SJSA1 (cell line): ENCODE measurements at places on chromosomes 16 and 17. TPM values are rescaled to one million over a fixed set of nuclear protein-coding genes. Genes with fewer than 3 reads are reported as not detected.

GRCh38 chr17:82967268-82968032 is 112.0 kb upstream of the METRNL start:
- no peak overlapping the region for H3K27ac ChIP-seq
- peaks cover 4% of the 10 kb centered on the region for H3K4me1 ChIP-seq
- no peaks in the 10 kb centered on the region for H3K27me3 ChIP-seq
- DNase-seq = no peak
- H3K36me3 ChIP-seq = no peaks in the 10 kb centered on the region

DNA sequence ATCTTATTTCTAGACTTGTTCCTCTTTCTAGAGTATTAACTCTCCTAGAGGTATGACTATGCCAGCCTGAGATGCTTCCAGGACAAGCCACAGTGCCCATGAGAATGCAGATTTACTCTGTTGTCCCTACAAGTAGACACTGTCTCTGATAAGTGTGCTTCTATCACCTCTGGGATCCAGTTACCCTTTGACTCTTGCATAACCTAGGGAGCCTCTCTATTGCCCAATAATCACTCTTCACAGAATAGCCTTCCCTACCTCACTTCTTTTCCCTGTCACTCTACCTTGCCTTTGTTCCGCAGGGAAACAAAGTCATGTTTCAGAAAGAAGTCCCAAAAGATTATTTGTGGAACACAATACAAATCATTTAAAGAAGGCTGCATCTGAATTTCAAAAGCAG is 1.6 kb upstream of the KRT34 start:
- no peaks in the 10 kb centered on the region for H3K36me3 ChIP-seq
- no peak overlapping the region for H3K4me3 ChIP-seq
- no peak for DNase-seq
- H3K27me3 ChIP-seq = no peaks in the 10 kb centered on the region

DNA sequence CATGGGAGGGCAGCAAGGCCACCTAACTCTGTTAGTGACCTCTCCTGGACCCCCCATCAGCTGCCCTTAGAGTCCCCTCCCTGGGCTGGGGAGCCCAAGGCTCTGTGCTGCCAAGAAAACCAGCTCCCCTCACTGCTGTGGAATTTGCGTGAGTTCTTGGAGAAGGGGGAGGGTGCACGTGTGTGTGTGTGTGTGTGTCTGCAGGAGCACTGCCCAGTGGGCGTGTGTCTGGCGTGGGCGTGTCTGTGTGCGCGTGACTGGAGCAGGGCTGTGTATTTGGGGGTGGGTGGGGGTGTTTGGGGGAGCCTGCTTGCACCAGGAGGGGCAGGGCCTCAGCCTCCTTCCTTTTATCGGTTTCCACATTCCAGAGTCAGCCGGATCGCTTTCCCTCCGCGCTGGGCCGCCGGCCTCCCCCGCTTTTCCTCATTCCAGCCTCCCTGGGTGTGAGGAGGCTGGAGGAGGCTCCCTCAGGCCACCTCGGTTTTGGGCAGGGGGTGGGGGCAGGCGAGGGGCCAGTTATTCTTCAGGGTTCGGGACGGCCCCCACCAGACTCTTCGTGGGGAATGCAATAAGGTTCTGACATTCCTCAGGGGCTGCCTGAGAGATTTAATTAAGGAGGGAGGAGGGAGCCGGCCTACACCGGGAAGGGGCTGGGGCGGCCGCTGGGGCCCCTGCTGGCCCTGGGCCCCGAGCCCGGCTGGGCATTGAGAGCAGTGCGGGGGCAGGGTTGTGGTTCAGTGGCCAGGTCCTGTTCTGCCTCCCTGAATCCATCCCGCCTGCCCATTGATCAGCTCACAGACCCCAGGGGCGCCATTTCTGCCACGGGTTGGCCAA is 2.5 kb downstream of the VASN start:
- H3K4me1 ChIP-seq = peaks cover 90% of the 10 kb centered on the region
- peak; percentile 92 for DNase-seq
- no peaks in the 10 kb centered on the region for H3K27me3 ChIP-seq
- H3K36me3 ChIP-seq = peaks cover 41% of the 10 kb centered on the region
- peak overlapping the region; percentile 66 for H3K27ac ChIP-seq

DNA sequence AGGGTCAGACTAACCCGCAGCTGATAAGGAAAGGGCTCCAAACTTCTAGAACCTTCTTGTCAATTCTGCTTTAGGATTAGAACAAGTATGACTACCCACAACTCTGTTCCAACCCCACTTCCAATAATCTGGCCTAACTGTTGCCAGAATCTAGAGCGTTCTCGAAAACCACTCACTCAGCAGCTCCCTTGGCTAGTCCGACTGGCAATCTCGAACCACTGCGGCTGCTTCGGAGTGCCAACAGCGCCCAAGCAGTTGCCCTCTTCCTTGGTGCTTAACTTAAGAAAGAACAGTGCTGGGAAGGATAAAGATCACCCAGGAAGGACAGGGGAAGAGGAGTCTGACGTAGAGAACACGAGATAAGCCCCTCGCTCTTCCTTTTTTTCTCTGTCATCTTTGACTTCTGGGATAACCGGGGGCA is 818 bp downstream of the DNAJC7 start:
- peaks cover 20% of the 10 kb centered on the region for H3K36me3 ChIP-seq
- H3K27ac ChIP-seq = peak overlapping the region; percentile 88
- peak overlapping the region; percentile 77 for H3K4me3 ChIP-seq

GRCh38 chr17:35243561-35244340 is 879 bp downstream of the SLFN5 start:
- H3K27me3 ChIP-seq = no peaks in the 10 kb centered on the region
- peak; percentile 59 for DNase-seq
- H3K36me3 ChIP-seq = peaks cover 16% of the 10 kb centered on the region
- peak overlapping the region; percentile 59 for H3K4me3 ChIP-seq

DNA sequence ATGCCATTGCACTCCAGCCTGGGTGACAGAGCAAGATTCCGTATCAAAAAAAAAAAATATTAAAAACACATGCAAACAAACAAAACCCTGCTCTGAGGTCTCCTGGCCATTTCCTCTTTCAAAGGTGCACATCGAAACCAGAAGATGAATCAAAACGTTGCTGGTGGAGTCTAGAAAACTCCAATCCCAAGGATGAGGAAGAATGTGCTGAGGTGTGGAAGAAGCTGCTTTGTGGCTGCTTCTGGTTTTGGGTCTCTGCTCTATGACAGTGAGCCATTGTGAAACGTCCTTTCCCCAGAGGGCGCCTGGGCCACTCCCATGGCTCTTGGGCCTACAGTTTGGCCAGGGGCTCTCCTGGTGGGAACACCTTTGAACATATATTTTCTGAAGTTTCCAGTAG is 112.6 kb downstream of the IRF8 start:
- H3K27ac ChIP-seq = no peak overlapping the region
- H3K4me1 ChIP-seq = no peaks in the 10 kb centered on the region
- H3K27me3 ChIP-seq = peaks cover 4% of the 10 kb centered on the region; the same call in 1 of the 2 replicates
- no peaks in the 10 kb centered on the region for H3K36me3 ChIP-seq

GRCh38 chr16:88315543-88316105 is 67.1 kb upstream of the ZNF469 start:
- peak; percentile 93 for DNase-seq
- no peaks in the 10 kb centered on the region for H3K27me3 ChIP-seq
- peaks cover 24% of the 10 kb centered on the region for H3K4me1 ChIP-seq

GRCh38 chr16:1731603-1732002 is 25.6 kb downstream of the MAPK8IP3 start:
- H3K4me3 ChIP-seq = no peak overlapping the region
- DNase-seq = no peak
- H3K27me3 ChIP-seq = no peaks in the 10 kb centered on the region
- no peak overlapping the region for H3K27ac ChIP-seq
- H3K4me1 ChIP-seq = no peaks in the 10 kb centered on the region

- H3K36me3 ChIP-seq = peaks cover 22% of the 10 kb centered on the region
- DNase-seq = no peak
- no peaks in the 10 kb centered on the region for H3K27me3 ChIP-seq
- no peaks in the 10 kb centered on the region for H3K4me1 ChIP-seq
Observed at GRCh38 chr16:67457611-67458010, 23.3 kb downstream of the ATP6V0D1 start.

Gene CORO1A
- total RNA-seq = 4.3 and 4.5 TPM in 2 replicates

GRCh38 chr17:37368577-37368976 is 7.2 kb upstream of the C17orf78 start:
- H3K4me3 ChIP-seq = no peak overlapping the region
- DNase-seq = no peak
- H3K27ac ChIP-seq = no peak overlapping the region
- no peaks in the 10 kb centered on the region for H3K27me3 ChIP-seq
- H3K36me3 ChIP-seq = no peaks in the 10 kb centered on the region
- H3K4me1 ChIP-seq = no peaks in the 10 kb centered on the region

Gene TMIGD1
- not detected in 2 replicates for total RNA-seq

Gene MT1E
- 63.9 and 155 TPM in 2 replicates for total RNA-seq

Gene BPTF
- total RNA-seq = 27.3 and 40.9 TPM in 2 replicates

Gene CLEC18B
- total RNA-seq = not detected in 2 replicates

DNA sequence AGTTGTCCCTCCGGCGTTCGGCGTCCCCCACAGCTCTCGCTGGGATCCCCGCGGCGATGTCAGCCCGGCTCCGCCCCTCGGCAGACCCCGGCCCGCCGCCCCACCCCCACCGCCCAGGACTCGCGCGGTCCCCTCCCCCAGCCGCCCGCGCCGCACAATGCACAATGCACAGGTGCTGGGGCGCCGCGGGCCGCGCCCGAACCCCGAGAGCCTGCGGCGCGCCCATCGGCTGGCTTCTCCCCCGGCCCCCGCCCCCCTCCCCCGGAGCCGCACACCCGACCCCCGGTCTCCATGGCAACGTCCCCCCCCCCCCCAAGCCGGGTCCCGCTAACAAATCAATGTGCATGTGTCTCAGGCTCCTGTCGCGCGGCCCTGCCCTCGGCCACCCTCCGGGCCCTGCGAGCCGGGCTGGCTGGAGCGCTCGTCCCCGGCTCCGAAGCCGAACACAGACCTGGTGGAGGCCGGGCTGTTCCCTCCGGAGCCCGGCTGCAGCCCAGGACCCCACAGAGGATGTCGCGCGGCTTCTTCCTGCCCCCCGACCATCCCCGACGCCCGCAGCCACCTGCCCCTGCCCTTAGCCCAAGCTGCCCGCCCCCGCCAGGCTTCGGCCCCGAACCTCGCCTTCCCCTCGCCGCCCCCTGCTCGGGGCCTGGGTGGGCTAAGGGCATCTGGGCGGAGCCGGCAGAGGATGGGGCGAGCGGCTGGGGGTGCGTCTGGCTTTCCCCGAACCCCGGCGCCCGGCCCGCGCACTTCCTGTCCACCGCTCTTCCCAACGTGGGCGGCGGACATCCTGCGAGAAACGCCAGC is 818 bp upstream of the CBX8 start:
- H3K4me1 ChIP-seq = peaks cover 69% of the 10 kb centered on the region
- no peak for DNase-seq
- peaks cover 22% of the 10 kb centered on the region for H3K36me3 ChIP-seq

- no peak overlapping the region for H3K4me3 ChIP-seq
- H3K36me3 ChIP-seq = no peaks in the 10 kb centered on the region
- H3K4me1 ChIP-seq = peaks cover 24% of the 10 kb centered on the region
- H3K27me3 ChIP-seq = no peaks in the 10 kb centered on the region
- DNase-seq = no peak
- no peak overlapping the region for H3K27ac ChIP-seq
Observed at GRCh38 chr16:83554096-83554495, 253.7 kb upstream of the HSBP1 start.

GRCh38 chr16:64410306-64410705 is 711.6 kb downstream of the CDH11 start:
- H3K36me3 ChIP-seq = no peaks in the 10 kb centered on the region
- H3K27me3 ChIP-seq = no peaks in the 10 kb centered on the region; the same call in 1 of the 2 replicates
- H3K4me1 ChIP-seq = no peaks in the 10 kb centered on the region
- H3K27ac ChIP-seq = no peak overlapping the region
- no peak overlapping the region for H3K4me3 ChIP-seq

Gene ITGAX
- total RNA-seq = 0.09 TPM in 1 of 2 replicates, not detected in the other

- no peak overlapping the region for H3K27ac ChIP-seq
- H3K4me3 ChIP-seq = no peak overlapping the region
- no peaks in the 10 kb centered on the region for H3K36me3 ChIP-seq
- H3K27me3 ChIP-seq = no peaks in the 10 kb centered on the region
- no peak for DNase-seq
Observed at GRCh38 chr17:73118951-73119391, 26.5 kb upstream of the SLC39A11 start.

GRCh38 chr17:68391561-68392268 is 65.6 kb downstream of the WIPI1 start:
- H3K4me1 ChIP-seq = no peaks in the 10 kb centered on the region
- no peak overlapping the region for H3K4me3 ChIP-seq
- H3K36me3 ChIP-seq = no peaks in the 10 kb centered on the region
- H3K27ac ChIP-seq = no peak overlapping the region
- DNase-seq = peak; percentile 37

- peaks cover 49% of the 10 kb centered on the region for H3K4me1 ChIP-seq
- H3K36me3 ChIP-seq = peaks cover 6% of the 10 kb centered on the region; the same call in 1 of the 2 replicates
- H3K27ac ChIP-seq = no peak overlapping the region
- no peaks in the 10 kb centered on the region for H3K27me3 ChIP-seq
- no peak overlapping the region for H3K4me3 ChIP-seq
Observed at GRCh38 chr17:80794281-80795089, 197.2 kb upstream of the CHMP6 start.

Gene PAQR4
- 29.9 and 44.0 TPM in 2 replicates for total RNA-seq

Gene CES5A
- total RNA-seq = not detected in 2 replicates

GRCh38 chr17:44307387-44308186 is 814 bp upstream of the RUNDC3A start:
- 0 out of 2 replicates have a peak, but pooled peaks cover 3% of the 10 kb centered on the region for H3K4me1 ChIP-seq
- no peaks in the 10 kb centered on the region for H3K36me3 ChIP-seq
- H3K27ac ChIP-seq = no peak overlapping the region
- H3K4me3 ChIP-seq = no peak overlapping the region
- no peak for DNase-seq

DNA sequence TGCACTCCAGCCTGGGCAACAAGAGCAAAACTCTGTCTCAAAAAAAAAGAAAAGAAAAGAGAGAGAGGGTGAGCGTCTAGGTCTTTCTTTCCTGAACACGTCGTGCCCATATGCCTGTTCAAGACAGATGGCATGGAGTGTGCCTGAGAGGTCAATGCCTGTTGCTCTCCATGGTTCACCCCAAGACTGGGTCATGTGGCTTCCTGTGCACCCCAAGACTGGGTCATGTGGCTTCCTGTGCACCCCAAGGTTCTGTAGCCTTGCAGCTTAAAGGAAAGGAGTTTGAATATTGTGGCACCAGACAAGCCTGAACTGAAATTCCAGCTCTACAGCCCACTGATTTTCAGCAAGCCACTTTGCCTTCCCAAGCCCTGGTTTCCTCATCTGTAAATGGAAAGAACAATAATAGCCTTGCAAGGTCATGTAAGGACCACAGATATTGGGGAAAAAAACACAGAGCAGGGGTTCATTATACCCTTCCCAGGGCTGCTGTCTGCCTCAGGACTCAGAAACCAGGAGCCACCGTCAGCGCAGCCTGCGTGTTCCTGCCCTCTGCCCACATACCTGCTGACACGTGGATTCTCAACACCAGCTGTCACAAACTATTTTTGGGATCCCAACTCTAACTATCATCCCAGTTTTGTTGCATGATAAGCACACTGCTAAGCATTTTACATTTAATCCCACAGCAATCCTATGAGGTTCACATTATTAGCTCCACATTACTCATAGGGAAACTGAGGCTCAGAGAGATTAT is 18.0 kb upstream of the NAGS start:
- H3K27me3 ChIP-seq = peaks cover 46% of the 10 kb centered on the region
- H3K27ac ChIP-seq = no peak overlapping the region

DNA sequence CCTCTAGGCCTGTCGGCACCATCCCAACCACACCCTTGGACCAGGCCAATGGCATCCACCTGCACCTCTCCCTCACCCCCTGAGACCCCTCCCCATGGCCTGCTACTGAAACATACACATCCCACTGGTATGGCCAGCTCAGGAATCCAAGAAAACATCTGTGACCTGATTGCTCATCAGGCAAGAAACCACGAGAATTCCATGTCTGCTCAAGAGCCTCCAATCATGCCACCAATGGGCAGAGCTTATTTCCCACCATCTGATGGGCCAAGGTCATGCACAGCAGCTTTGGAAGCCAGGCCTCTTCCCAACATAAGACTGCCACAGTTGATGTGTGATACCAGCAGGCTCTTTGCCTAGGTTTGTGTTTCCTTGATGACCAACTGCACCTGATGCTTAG is 190.1 kb downstream of the C16orf78 start:
- no peak overlapping the region for H3K4me3 ChIP-seq
- H3K27me3 ChIP-seq = no peaks in the 10 kb centered on the region
- H3K4me1 ChIP-seq = no peaks in the 10 kb centered on the region

Gene NHERF2
- 50.2 and 57.3 TPM in 2 replicates for total RNA-seq
